ENCODE measurements at places on chromosomes 3 and 15.

DNA sequence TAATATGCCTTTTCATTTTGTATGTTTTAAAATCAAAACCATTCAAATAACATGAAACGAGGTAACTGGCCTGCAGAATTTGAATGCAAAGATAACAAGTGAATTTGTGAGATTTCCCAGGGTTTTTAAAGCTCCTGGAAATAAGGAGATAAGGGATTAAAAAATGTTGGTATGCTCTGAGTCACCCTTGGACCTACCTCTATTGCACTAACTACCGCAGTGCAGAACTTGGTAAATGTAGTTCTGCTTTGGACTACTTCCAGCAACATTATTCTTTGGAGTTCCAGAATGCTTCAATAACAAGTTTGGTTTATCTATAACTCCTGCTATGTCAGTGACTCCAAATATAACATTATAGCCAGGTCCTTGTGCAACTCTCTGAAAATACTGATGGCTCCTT is 201.7 kb downstream of the GAP43 start:
- DNase-seq, result no peak

DNA sequence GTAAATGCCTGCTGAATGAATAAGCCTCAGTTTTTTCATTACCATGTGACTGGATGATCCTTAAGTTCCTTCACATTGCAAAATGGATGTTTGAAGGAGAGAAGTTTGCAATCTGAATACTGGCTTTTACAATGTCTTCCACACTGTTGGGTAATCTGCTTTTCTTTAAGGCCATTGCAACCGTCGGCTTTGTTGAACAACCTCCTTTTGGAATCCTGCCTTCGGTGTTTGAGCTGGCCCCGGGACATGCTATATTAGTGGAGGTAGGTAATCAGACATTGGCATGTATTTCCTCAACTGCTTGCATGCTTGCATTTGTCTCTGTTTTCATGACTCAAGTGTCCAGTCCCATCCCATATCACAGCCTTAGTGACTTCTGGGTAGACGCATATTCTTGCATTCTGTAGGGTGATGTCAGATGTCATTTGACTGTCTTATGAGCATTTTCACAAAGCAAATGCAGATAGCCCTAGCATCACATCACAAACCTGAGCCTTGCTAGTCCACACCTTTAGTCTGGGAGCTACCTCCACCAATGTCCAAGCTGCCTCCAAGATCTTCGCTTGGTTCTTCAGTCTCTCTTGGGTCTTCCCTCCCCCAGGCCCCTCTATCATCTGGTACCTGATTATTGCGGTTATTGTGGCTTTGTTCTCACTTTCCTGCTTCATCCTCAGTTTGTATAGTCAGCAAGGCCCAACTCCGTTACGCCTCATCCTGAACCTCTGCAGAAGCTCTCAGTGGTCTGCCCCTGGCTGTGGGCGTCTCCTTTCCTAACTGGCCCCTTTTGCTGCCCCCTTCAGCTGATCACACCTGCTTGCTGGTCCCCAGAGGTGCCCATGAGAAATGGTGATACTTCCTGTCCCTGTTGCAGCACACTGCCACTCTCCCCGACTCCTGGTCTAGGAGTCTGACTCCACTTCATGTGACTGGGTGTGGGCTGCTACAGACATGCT is 48.5 kb downstream of the ACAA1 start:
- no peak for DNase-seq

GRCh38 chr3:39733804-39734203 is 75.6 kb upstream of the MYRIP start:
- DNase-seq, result no peak

DNA sequence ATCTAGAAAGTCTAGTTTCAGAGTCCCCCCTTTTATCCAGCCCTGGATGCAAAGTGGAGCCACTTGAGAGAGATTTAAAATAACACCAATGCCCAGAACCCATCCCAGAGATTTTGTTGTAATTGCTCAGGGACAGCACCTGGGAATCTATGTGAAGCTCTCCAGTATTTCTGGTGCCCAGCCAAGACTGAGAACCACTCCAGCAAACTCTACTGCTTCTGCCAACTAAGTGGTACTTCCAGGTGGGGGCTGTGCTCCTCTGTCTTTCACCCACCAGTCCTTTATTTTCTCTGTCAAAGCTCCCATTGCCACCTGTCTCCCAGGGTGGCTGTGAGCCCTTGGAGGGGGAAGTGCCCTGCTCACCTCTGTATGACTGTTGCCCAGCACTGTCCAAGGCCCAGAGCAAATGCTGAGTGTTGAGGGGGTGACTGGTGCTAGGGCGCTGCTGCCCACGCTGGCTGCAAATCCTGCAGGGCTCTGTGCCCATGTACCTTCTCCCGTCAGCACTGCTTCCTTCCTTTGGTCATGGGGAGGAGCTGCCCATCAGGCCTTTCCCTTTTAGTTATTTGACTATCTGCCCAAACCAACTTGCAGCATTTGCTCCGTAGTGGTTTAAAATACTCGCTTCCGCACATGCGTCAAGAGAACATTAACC is 9.4 kb downstream of the CLSTN2 start:
- DNase-seq, result no peak

DNA sequence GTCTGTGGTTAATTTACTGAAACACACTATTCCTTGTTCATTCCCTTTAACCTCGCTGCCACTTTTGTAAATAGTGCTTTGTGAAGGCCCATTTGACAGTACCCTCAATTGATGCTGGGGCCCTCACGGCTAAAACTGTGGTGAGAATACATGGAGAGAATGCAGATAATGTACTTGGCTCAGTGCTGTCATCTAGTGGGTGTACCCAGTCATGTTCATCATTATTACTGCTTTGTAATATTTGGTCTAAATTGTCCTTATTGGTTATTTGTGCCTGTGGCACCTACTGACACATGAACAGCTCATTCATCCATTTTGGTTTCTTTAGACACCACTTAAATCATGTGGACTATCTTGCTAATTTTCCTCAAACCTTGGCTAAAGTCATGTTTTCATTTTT is 543.6 kb downstream of the EDEM1 start:
- DNase-seq, result no peak

GRCh38 chr3:112875561-112875960 is 28.9 kb upstream of the CD200R1L start:
- DNase-seq, result no peak

DNA sequence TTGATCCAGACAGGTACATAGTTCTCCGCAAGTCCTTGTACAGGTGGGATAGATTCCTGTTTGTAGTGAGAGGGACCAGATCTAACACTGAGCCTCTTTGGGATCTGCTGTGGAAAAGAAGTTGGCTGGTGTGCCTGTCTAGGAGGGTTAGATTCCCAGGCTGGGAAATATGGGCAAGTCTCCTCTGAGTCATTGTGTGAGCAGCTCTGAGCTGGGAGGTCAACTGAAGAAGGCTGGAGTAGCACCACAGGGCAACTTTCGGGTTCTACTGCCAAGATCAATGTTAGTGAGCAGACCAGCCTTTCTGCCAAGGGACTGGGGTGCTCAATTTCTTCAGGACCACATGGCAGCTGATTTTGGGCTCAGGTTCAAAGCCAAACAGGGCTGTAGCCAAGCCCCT is 33.4 kb downstream of the CLDN1 start:
- no peak for DNase-seq

GRCh38 chr3:105653868-105654267 is 214.9 kb downstream of the CBLB start:
- no peak for DNase-seq

DNA sequence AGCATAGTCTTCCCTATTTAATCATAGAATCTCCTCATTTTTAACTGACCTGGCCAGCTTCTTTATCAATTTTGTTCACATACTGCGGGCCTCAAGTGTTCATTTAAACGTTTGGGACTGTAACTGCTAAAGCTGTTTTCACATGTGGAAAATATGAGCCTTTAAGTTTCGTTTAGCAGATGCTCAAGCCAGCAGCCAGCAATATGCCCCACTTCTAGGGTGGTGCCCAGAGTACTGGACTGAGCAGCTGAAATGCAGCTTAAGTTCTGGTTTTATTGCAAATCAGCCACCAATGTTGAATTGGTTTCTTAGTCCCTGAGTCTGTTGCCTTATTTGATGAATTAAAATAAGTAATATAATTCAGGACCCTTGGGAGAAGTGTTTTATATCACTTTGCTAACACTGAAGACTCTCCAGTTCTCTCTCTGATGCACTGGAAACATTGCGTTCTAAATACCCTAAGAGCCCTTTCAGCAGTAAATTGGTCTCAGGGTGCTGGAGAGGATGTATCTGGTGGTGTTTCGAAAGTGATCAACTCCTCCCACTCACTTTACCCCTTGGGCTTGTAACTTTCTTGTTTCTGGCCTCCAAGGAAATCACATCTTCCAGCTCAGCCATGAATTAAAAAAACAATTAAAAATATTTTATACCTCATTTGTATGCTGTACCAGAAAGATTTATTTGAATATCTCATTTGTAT is 61.7 kb downstream of the B3GALNT1 start:
- no peak for DNase-seq

DNA sequence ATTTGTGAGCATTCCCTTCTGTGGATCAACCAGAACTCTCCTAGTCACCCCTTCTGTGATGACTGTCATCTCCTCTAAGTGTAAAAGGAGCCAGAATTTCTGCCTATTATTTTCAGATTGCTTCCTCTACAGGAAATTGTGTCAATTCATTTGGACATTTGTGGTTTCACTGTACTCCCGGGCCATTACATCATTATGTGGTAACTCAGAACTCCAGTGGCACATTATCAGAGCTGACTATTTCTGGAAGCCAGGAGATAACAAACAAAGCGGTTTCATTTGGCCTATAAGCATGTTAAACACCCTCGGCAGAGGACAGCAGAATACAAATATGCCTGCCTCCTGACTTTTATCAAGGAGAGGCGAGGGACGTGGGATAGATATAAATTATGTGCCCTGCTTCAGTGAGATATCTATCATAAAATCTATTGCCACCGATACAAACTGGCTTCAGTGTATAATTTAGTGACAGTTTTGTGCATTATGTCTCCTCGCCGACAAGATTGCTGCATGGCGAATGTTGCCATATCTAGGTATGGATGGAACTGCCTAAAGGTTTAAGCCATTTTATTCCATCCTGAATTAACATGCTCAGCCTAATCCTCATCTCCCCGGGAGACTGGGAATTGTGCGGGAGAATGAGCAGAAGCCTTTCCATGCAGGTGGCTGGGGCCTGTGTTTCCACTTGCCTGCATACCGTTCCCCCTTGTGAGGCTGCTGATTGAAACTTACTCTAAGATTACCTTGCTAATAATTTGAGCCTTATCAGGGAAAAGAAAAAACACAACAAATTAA is 193.4 kb upstream of the SEMA6D start:
- DNase-seq, result no peak

DNA sequence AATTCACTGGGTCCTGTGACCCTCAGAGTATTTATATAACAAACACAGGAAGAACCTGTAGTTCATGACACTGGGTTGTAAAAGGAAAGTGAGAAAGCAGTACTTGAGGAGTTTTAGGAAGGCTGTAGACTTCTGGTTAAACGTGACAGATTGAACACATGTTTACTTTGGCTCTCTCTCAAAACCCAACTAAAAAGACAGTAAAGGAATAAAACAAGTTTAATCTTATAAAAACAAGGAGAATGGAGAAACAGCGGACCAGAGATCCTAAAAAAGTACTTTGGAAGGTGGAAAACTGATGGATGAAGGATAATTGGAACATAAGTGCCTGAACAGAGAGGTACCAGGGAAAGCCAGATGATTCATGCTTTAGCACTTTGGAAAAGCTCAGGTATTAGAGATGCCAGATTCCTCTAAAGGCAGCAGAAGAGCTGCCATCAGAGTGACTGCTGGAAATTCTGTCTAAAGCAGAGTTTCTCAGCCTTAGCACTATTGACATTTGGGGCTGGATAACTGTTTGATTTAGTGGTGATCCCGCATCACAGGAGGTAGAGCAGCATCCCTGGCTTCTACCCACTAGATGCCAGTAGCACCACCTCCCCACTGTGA is 182.9 kb upstream of the RORA start:
- DNase-seq, result no peak

DNA sequence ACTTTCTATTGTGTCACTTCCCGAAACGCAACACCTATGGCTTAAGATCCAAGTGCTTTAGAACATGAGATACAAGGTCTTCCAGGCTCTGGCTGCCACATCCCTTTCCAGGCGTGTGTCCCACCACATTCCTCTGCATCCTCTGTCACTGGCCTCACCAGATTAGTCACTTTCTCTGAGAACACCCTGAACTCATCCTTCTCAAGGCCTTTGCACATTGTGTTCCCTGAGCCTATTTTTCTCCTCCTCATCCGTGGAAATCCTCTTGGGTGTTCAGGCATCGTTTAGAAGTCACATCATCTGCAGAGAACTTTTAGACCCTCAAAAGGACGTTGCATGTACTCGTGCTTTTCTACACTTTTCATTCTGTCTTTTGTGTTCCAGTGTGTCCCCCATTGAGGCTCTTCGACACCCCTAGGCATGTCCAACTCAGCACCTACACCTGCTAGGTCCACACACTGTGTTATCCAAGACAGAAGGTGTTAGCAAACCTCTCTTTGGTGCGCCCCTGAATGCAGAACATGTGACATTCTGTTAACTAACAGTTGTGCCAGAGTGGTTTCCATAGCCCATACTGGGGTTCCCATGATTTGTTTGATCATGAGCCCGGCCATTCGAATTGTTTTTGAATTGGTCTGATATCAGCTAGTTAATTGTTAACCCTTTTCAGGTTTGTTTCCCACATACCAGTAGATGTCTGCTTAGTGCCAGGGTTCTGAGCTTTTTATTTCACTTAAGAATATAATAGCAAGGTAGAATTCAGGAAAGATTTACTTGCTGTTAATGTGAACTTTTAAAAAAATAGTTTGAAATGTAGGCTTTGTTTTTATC is 67.2 kb downstream of the LPP start:
- no peak for DNase-seq

DNA sequence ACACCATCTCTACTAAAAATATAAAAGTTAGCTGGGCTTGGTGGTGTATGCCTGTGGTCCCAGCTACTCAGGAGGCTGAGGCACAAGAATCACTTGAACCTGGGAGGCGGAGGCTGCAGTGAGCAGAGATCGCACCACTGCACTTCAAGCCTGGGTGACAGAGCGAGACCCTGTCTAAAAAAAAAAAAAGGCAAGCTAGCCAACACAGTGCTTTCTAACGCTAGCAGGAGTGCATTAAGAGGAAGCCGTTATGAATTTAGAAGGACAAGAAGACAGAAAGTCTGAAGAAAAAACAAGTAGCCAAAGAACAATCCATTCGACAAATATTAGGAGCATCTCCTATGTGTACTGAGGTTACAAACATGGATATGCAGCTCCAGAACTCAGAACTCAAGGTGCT is 28.6 kb downstream of the BHLHE40 start:
- no peak for DNase-seq

DNA sequence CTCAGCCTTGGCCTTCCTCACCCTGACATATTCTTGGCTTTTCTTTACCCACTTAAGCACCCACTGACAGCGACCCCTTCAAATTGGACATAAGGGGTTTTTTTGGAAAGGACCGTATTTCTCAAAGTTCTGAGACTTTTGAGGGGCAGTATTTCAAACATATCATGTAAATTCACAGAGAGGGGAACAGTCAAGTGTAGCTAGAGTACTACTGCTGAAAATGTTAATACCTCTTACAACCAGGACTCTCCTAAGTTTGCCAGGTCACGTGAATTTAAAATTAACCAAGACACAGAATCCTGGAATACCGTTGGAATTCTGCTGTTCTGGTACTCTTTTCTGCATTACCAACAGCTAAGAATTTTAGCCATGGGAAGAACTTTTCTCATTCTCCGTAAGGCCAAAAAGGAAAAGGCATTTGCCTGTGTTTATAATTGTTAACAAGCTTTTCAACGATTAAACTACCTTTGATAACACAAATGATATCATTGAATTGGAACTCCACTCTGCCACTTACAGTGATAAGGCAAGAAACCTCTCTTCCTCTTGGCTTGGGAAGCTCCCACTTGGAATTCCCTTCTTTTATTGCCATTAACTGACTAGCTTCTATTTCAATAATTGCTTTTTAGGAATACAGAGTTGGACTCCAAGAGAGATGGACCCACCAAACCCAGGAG is 597 bp upstream of the GBE1 start:
- no peak for DNase-seq
